ENCODE measurements at places on chromosomes 3 and 15.

DNA sequence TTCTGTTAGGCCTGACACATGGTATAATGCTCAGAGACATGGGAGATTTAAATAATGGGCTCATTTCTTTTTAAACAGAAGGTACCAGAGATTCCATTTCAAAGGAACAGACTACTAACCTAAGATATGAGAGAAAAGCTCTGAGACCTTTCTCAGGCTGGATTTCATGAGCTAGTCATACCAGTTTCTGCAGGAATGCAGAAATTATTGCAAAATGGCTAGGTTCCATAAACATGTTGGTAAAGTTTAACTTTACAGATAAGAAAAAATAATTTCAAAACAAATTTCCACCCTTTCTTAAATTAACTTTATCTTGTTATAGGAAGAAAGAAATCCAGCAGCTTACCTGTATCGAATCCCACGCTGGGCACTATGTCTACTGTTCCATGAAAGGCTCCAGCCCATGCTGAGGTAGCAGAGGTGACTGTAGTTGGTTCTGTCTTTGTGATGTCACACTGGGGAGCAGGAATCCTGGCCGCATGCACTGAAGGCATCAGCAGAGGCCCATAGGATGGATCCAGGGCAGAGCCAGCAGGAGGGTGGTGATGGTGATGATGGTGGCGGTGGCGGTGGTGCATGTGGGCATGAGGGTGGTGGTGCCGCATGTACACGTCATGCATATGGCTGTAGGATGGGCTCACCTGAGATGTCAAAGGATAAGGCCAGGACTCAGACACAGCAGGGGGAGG, 22.6 kb downstream of the VGLL3 start:
- no peak for DNase-seq

GRCh38 chr3:160796813-160797164, 40.8 kb downstream of the PPM1L start:
- DNase-seq, result no peak

DNA sequence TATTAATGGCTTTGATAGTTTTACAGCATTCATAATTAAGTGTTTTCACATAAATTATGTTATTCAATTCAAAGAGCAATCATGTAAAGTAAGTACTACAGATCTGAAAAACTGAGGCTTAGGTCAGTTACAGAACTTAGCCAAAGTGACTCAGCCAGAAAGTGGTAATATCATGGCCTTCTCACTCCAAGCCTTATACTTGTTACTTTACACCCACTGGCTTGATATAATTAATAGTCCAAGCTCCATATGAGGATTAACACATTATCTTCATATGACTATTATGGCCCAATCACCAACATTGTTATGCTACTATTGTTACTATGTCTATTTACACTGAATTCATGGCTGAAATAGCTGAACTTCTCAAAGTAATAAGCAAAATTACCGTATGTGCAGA, 50.7 kb downstream of the TIGIT start:
- no peak for DNase-seq

GRCh38 chr15:48029642-48030041, 91.1 kb upstream of the SLC24A5 start:
- DNase-seq, result no peak

GRCh38 chr3:126682009-126682408, 22.0 kb upstream of the CHCHD6 start:
- DNase-seq, result no peak

DNA sequence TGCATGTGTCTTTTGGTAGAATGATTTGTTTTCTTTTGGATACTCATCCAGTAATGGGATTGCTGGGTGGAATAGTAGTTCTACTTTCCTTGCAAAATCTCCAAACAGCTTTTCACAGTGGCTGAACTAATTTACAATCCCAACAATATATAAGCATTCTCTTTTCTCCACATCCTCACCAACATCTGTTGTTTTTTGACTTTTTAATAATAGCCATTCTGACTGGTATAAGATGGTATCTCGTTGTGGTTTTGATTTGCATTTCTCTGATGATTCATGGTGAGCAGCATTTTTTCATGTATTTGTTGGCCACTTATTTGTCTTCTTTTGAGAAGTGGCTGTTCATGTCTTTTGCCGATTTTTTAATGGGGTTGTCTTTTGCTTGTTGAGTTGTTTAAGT, 55.8 kb downstream of the ST8SIA2 start:
- DNase-seq, result no peak

- DNase-seq, result no peak
Observed at GRCh38 chr3:162538491-162538890, 1041.9 kb downstream of the OTOL1 start.

Measured in C1 segment of cervical spinal cord (tissue), 14 donors.